ENCODE measurements at places on chromosomes 3 and 15. TPM values are rescaled to one million over a fixed set of nuclear protein-coding genes. Genes with fewer than 3 reads are reported as not detected.

Gene GOLGA8G
- polyA plus RNA-seq: 0.13 TPM

Gene OXTR
- 9.4 TPM for polyA plus RNA-seq

Gene PIF1
- polyA plus RNA-seq: 8.0 TPM

Gene CKMT1B
- not detected for polyA plus RNA-seq

Gene IQCF5
- polyA plus RNA-seq: not detected

DNA sequence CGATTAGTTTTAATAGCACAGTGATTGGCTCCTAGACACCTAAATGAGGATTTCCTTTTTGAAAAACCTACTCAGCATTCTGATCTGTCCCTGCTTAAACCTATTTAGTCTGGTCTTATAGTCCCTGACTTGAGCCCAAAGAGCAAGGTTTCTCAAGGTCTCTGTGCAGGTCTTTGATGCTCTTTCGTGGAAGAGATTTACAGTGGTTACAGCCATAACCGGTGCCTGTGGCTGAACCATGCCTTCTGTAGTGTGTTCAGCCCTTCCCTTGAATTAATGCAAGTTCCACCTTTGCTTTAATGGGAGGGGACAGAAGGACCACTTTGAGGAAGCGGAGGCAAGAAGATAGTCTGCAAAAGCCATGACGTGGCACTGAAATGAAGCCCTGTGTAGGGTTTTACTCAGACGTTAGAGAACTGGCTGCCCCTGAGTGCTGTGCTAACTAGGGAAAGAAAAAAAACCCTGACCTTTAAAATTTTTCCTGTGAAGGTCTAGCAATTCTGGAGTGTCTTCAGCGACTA lies 43.0 kb downstream of the ZBTB38 start:
- DNase-seq: no peak

GRCh38 chr3:127682561-127682960 lies 9.8 kb downstream of the ABTB1 start:
- no peak for DNase-seq

GRCh38 chr3:8739757-8740504 lies 6.3 kb downstream of the CAV3 start:
- DNase-seq: no peak

GRCh38 chr3:62051506-62051905 lies 321.8 kb downstream of the FEZF2 start:
- no peak for DNase-seq

GRCh38 chr15:86432861-86433260 lies 353.2 kb downstream of the AGBL1 start:
- DNase-seq: no peak

GRCh38 chr3:196604548-196604947 lies 34.9 kb upstream of the NRROS start:
- no peak for DNase-seq

DNA sequence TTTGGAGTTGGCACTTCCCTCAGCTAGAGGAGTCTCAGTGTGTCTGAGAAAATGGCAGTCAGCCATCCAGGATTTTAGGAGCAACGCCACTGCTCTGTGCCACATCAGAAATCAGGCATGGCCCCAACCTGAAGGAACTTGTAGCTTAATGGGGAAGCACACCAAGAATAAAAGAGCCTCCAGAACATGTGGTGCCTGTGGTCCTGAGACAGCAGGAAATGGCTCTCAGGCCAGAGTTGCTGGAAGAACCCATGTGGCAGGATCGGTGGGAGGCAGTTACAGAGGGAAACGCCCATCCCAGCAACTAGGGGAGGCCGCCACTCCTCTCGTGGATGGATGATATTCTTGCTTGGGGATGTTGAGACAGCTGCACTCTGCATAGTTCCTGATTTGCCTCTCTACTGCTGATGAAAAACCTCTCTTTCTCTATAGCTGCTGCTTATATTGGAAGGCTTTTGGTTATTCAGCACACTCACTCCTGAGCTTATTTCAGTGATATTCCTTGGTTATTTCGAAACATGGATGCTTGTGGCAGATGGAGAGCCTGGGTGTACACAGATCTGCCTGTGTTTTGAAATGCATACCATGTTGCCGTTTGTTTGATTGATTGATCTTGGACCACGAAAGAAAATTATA lies 52.4 kb downstream of the KLHL25 start:
- DNase-seq: no peak

DNA sequence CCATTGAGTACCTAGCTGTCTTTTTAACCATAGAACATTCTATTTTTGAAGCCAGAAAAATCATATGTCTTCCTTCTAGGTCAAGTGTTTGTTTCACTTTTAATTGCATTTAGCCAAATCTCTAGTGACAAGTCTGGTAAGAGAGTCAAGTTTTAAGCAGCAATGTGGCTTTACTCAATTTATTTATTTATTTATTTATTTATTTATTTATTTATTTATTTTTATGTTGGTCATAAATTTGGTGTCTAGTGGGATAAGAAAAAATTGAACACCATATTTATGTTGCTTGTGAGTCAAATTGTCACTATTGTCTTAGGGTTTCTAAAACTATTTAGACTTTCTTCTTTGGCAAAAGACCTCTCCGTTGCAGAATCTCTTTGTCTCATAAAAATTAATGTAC lies 174.5 kb upstream of the BCHE start:
- no peak for DNase-seq

GRCh38 chr3:72161881-72162595 lies 377.1 kb upstream of the PROK2 start:
- no peak for DNase-seq
